ENCODE measurements at places on chromosomes 2 and 18.
A peak's percentile ranks its signal among the peaks of the same experiment; 100 is the strongest.

GRCh38 chr2:101388232-101388631 lies 929 bp upstream of the CREG2 start:
- DNase-seq: no peak

DNA sequence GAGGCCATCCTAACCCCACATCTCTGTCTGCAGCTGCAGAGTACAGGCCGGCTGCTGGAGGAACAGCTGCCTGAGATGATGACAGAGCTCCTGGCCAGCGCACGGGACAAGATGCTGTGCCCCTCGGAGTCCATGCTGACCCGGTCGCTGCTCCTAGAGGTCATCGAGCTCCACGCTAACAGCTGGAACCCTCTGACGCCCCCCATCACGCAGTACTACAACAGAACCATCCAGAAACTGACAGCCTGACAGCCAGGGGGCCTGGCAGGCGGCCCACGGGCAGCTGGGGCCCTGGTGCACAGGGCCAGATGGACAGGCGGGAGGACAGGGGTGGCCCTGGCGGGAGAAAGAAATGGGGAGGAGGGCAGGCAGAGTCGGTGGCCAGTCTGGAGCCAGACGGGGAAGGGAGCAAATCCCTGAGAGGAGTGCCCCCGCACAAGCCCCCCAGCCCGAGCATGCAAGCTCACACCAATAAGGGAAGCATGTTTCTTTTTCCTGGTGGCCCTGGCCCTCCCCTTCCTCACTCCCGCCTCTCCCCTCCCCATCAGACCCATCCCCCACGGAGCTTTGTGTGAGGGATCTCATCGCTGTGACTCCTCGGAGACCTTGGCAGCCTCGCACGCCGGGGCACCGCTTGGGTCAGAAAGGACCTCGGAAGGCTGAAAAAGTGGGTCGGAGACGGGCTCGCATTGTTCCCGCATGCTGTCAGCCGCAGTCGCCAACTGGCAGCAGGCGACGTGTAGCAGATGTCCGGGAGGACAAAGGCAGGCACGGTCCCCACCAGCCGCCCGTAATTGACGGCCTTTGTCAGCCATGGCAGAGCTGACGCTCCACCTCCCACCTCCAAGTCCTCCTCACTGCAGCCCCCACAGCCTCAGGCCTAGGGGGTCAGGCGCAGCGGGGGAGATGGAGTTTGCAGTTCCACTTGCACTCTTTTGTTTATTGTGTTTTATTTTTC lies 91.2 kb downstream of the SMAD7 start:
- no peak for DNase-seq

DNA sequence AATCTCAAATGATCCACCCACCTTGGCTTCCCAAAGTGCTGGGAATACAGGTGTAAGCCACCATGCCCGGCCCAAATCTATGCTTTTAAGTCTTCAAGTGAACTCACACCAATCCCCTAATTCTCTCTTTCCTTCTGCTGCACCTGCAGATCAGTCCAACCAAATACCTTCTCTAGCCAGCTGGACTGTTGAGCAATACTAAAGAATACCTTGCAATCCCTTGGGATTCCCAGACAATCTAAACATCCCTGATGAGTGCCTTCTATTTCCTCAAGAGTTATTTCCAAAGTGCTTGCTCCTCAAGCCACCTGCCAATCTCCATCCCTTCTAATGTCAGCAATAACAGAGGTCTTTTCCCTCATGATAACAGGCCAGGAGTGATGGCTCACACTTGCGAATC lies 48.6 kb downstream of the SF3B1 start:
- DNase-seq: no peak

DNA sequence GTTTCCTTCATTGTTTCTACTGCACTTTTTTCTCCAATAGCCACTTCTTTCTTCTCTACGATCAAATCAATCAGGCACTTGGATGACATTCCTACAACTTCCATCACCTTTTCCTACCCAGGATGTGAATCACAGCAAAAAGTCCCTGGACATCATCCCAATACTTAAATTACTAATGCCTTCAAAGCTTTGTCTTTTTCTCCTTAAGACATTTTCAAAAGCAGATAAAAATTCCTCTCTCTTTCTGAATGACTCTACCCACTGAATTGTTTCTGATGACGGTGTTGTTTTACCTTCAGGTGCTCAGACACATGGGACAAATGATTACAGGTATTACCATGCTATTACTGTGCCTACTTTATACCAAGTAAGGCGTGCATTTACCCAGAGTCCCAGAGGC lies 500.9 kb downstream of the FBXO15 start:
- DNase-seq: no peak

DNA sequence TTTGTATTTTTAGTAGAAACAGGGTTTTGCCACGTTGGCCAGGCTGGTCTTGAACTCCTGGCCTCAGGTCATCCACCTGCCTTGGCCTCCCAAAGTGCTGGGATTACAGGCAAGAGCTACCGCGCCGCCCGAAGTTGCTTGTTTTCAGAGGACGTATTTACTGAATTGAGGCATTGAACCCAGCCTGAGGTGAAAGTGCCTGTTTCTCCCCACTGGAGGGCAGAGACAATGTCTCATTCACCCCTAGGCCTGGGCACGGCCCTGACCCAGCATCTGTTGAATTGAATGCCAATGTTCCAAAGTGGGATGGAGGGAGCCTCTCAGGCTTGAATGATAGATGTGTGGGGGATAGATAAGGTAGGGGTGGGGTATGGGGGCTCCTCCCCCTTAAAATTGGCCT lies 4.5 kb upstream of the TMBIM1 start:
- DNase-seq: no peak

DNA sequence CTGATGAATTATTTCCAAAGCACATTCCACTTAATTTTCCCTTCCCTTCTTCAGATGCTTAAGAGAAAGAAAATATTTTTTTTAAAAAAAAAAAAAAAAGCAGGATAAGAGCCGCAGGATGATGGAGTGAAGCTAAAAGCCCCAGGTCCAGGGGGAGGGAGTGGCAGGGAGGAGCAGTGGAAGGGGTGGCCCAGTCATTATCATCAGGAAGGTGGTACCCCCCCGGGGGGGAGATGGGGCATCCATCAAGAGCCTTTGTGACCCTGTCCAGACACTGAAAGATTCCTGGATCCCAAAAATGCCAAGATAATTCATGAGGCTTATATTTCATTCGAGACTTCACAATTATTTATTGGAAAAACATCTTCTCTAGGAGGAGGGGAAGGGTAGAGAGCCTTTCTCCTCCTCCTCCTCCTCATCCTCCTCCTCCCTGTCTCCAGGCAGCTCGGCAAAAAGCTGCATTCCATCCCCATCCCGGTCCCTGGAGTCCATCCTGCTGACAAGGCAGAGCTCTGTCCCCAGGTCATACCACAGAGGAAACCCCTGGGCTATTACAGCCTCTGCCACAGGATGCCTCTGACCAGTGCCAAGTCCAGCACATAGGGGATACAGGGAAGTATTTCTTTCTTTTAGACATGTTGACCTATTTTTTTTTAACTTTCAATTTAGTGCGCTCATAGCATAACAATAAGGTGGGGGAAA lies 125.3 kb downstream of the TWIST2 start:
- no peak for DNase-seq

DNA sequence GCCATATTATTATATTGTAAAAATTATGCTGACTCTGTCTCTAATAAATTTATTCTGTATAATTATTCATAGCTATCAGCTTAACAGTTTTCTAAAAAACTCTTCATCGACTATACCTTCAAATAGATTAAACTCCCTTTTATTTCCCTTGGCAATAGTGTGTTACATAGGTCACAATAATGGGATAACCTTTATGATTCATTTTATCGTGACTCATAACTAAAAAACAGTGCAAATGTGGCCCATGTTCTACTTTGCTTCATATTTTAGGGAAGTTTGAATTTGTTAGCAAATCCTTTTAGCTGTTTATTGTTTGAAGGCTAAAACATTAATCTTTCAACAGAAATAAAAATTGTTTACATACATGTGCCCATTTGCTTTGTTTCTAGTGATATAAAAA lies 783.2 kb upstream of the CDH2 start:
- DNase-seq: no peak

GRCh38 chr18:29378651-29379136 lies 1201.8 kb upstream of the CDH2 start:
- DNase-seq: no peak

DNA sequence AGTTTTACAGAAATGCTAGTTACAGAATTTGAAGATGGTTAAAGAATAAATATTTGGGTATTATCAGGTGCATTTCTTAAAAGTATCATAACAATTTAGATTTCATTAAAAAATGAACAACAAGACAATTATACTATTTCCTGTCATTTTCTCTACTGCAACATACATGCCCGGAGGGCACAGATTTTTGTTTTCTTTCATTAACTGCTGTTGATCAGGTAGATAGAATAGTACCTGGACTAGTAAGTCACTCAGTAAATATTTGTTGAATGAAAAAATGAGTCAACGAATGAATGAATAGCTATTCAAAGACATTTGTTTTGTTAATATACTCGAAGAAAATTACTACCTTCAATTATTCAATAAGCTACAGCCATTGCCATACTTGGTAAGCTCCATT lies 531.2 kb upstream of the VRK2 start:
- no peak for DNase-seq

GRCh38 chr2:235170016-235170415 lies 218.2 kb downstream of the SH3BP4 start:
- no peak for DNase-seq

- no peak for DNase-seq
These were observed 41.2 kb upstream of the PEX13 start for GRCh38 chr2:60976256-60976850.

DNA sequence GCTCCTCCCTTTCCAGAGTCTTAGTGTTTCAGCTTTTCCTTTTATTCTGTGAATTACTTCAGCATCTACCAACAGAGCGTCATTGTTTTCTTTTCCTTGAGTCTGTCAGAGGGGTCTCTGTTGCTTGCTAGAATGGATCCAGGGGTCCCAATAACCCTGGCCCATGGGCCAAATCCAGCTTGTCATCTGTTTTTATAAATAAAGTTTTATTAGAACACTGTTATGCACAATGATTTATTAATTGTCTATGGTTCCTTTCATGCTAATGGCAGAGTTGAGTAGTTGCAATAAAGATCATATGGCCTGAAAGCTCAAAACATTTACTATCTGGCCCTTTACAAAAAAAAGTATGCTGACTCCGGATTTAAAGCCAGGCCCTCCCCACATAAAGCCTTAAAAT lies 58.8 kb downstream of the MRPL35 start:
- DNase-seq: no peak

- DNase-seq: no peak
These were observed 242.2 kb downstream of the LOXHD1 start for GRCh38 chr18:46414863-46415262.

- DNase-seq: peak; percentile 14
These were observed 28.8 kb downstream of the BCL2 start for GRCh38 chr18:63290821-63291200.

GRCh38 chr2:8515864-8516533 lies 165.9 kb upstream of the ID2 start:
- DNase-seq: no peak

GRCh38 chr18:78876868-78877267 lies 102.8 kb upstream of the SALL3 start:
- DNase-seq: no peak

DNA sequence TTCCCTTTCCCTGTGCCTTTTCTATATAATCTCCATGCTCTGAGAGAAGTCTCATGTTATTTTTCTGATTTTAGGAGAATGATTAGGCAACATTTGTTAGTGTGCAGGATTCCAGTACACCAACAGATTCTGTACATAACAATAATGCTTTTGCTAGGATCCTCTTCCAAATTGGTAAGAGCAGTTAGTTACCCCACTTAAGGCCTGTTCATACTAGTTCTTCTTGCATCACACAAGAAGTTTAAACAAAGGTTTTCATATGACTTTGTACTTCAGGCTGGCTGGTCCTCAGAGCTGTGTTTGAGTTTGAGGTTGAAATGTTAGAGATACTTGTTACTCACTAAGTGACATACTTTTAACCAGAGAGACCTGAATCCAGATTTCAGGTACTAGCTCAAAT lies 686.9 kb upstream of the NRXN1 start:
- no peak for DNase-seq

DNA sequence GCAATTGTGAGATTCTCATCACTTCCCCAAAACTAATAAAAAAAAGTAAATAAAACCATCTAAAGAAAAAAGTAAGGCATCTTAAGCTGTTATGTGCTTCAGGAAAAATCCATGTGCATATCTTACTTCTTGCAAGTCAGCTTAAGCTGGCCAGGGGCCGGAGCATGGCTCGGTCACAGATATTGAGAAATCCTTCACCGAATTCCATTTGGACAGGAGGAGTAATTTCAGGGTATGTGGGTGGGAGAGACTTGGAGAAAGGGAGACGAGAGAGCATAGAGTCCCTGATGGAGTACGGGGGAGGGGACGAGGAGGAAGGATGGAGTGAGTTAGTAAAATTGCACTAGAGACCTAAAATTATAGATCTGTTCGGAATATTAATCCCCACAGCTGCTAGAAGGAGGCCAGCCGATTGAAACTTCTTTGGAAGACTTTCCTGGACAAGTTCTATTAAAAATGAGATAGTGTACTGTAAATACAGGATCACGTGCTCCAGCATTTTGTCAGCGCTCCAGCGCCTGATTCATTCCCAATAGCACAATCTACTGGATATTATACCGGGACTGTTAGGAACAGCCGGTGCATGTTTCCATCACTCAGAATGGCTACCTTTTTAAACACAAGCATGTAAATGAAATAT lies 438.5 kb downstream of the ZNF516 start:
- no peak for DNase-seq

GRCh38 chr2:131349021-131349420 lies 14.9 kb downstream of the RAB6D start:
- no peak for DNase-seq

DNA sequence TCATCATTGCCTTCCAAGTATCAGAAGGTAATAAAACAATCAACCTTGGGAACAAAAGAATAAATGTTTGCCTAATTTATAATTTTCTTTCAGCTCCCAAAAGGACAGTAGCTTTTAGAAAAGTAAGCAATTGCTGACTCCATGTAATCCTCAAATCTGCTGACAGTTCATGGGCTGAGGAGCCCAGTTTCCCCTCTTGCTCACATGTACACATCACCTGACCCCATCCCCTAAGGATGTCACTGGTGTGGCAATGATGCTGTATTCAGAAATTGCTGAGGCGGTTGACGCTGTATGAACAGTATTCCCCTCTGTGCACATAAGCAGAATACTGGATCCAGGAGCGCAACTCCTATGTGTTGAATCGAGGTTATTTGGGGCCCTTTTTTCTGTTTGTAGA lies 56.1 kb upstream of the LYPD1 start:
- DNase-seq: no peak

DNA sequence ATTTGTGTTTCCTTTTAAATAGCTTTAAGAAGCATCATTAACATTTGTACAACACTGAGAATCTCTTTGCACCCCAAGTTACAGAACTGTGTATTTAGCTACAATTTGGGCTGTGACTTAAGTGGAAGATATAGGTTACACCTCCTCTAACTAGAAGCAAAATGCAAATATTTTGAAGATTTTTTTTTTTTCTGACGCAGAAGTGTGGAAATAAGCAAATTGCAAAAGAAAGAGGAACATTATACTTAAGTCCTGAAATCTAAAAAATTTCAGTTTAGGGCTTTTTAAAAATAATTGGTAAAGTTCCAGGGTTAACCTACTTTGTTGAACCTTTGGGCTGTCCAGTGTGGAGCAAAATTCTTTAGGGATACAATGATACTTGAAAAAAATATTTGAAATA lies 41.4 kb upstream of the RBMS1 start:
- DNase-seq: no peak

- no peak for DNase-seq
These were observed 121.4 kb upstream of the COPS8 start for GRCh38 chr2:236964291-236964690.

Measured in T follicular helper cell (primary cell).